HuH-7.5 (cell line): ENCODE measurements at places on chromosomes 16 and 17.

GRCh38 chr16:2092256-2092620 lies 43.5 kb downstream of the PKD1 start:
- no peak for DNase-seq

GRCh38 chr17:33371377-33371776 lies 78.3 kb upstream of the ASIC2 start:
- DNase-seq = no peak

- DNase-seq = no peak
Measured at GRCh38 chr17:20084621-20085282, 75.6 kb downstream of the SPECC1 start.

DNA sequence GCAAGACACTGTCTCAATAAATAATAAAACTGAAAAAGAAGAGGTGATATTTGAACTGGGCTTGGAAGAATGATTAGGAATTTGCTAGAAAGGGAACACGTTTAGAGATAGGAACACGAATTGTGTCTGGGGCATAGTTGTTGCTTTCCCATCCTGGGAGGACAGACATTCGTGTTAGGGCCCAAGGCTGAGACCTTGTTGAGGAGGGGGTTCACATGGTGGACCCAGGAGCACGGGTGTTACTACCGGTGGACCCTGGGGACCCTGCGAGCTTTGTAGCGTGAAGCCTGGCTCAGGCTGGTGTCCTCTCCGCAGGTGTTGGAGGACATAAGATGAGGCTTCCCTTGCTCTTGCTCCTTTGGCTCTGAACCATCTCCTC lies 1.2 kb downstream of the ACSF3 start:
- DNase-seq = no peak

GRCh38 chr16:1158456-1159324 lies 5.8 kb downstream of the CACNA1H start:
- no peak for DNase-seq

- DNase-seq = no peak
Measured at GRCh38 chr16:81276323-81276722, 37.8 kb downstream of the BCO1 start.

- no peak for DNase-seq
Measured at GRCh38 chr16:10584981-10585438, 4.6 kb upstream of the EMP2 start.

- DNase-seq = no peak
Measured at GRCh38 chr17:42585353-42585752, 7.8 kb upstream of the PSMC3IP start.

DNA sequence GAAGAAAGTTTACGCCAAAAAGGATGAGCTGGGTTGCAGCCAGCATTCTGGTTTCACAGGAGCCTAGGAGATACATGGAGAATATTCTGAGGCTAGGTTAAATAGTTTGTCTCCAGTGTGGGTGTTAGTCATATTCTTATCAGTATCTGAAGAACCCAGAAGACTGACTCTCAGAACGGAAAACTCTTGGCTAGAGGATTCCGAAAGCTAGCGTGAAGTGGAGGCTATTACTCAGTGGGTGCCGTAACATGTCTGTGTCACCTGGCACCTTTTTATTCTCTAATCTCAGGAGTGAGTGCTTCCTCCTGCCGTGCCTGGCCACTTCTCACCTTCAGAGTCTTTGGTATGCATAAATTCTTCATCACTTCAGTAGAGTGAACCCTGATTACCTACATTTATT lies 199.5 kb downstream of the WWOX start:
- no peak for DNase-seq

DNA sequence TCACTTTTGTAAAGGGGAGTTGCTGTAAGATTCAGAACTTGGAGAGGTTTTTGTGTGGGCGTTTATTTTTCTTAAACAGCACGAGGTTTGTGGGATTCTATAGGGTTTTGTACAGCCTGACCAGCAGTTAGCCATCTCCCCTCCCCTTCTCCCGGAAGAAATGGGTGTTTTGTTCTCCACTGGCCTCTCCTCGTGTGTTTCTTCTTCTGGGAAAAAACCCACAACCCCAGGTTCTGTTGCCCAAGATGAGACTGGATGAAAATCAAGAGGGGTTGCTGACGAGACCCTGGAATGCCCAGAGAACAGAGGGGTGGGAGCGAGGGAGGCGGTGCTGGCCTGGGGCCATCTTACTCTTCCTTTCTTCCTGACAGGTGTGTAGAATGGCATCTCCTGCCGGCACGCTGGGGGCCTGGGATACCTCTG lies 186.1 kb downstream of the MSI2 start:
- DNase-seq = no peak

DNA sequence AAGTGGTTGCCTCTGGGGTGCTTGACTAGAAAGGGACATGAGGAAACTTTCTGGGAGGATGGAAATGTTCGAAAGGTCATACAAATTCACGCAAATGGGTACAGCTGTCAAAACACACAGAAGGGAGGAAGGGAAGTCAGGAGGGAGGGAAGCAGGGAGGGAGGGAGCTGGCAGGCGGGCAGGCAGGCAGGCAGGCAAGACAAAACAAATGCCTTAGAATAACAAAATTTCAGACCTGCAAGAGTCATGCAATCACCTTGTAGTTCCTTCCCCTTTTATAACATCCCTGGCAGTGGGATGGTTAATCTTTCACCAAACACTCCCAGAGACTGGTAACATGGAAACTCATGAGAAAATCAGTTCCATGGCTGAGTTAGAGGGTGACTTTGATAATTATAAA lies 189.2 kb downstream of the STX8 start:
- no peak for DNase-seq

DNA sequence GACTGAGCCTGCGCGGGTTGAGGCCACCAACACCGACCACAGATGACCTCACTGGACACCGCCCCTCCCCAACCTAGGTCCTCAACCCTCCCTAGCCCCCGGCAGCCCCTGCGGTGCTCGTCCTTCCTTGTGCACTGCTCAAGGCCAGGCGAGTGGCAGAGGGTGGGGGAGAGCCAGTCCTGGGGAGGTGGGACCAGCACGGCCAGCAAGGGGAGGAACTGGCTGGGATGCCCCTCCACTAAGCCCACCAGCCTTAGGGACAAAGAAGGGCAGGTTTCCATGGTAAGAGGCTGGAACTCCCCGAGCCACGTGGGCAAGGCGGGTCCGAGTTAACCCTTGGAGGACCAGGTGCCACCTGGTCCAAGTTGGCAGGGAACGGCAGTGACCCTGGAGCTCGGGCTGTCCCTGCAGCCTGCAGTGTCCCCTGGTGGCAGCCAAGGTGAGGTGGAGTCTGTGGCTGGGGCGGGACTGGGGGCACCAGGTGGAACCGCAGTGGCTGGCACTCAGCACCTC lies 9.2 kb downstream of the FSCN2 start:
- peak; percentile 85 for DNase-seq

DNA sequence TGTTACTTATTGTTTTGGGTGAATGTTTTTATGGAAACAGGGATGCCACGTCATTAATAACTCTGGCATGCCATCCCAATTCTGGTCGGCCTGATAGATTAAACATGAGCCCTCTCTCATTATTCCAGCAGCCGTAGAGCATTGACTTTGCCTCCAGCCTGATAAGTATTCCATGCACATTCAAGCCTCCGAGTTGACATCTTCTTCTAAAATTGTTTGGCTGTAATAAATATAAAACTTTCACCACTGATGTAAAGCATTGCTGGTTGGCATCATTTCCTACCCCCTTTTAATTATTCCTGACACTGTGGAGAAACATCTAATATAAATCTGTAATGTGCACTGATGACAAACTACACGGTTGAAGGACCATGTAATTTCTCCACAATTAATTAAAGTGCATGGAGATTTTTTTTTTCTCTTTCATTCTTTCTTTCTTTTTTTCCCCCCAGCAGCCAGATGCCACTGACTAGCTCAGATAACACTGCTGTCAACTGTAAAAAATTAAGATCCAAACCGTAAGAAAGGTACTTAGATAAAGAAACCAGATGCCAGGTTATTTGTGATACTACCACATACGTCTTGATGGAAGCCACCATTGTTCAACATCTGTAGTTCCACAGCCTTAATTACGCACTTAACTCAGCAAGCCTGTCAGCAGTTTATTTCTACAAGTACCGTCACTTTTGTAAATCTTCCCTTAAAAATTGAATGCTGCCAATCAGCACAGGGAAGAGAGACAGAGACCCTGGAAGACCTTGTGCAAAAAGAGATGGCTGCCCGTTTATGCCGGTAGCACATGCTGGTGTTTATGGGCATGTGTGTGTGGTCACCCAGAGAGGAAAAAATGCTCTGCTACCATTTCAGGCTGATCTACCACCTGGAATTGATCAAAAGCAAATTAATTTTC lies 237.7 kb downstream of the IRX3 start:
- DNase-seq = no peak

DNA sequence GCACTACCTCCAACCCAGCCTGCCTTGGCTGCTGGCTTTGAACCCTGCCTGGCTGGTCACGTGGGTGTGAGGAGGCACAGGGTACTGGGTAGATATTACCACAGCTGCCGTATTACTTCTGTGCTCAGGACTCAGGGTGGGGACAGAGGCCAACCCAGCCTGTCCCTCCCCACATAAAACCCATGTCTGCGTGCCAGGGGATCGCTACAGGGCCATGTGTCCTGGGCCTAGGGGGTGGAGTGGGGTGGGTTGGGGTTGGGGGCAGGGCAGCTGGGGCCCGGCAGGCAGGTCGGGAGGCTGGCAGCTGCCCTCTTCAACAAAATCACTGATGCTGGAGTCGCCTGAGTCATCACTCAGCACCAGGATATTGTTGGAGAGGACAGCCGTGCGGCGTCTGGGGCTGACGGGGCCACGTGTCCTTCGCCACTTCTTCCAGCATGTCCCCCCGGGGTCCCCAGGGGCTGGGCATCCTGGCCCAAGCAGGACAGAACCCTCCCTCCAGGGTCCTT lies 39.7 kb upstream of the PVALEF start:
- DNase-seq = no peak

DNA sequence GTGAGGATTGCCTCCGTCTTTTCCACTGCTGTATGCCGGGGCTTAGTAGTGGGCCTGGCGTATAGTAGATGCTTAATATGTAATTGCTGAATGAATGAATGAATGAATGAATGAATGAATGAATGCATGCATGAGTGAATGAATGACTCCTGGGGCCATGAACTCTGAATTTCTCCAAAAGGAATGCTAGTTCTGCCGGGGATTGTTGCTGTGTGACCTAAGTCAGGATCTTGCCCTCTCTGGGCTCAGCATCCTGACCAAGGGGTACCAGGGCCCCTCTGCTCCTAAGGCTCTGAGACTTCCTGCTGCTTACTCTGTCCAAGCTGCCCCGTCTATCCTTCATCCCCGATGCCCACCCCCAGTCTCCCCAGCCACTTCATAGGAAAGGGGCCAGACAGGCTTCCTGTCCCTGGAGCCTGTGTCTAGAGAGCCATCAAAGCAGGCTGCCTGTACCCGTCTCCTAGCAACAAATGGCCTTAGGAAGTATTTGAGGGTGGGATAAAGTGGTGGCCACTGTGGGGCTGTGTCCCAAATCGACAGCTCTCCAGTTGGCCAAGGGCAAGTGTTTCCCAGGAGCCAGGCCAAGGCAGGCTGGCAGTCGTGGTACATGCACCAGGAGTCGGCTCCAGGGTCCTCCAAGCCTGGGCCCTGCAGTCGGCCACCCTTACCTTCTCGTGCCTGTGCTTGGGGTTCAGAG lies 11.6 kb upstream of the MPRIP start:
- no peak for DNase-seq

DNA sequence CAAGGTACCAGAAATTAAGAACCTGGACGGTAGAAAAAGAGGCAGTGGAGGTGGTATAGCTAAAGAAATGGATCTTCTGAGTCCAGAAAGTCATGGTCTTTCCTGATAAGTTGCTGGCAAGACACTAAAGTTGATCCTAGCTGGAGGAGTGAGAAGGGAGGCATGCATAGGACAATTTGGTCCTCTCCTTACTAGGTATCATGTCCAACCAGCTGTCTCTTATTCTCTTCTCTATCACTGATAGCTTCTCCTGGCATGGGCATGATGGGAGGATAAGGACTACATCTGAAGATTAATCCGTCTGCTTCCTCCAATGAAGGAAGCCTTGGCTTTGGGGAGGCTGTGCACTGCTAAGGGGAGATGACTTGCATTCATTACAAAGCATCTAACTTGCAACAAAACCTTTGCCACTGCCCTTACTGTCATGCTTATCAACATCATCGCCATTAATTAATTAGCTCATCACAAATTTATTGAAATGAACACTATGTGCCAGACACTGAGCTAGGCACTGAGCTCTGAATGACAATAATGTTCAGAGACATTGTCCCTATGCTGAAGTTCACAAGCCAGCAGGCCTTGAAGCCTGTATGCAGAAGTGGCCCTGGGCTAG lies 3.1 kb upstream of the FAM117A start:
- no peak for DNase-seq

GRCh38 chr16:88608076-88608475 lies 30.3 kb upstream of the IL17C start:
- DNase-seq = no peak

DNA sequence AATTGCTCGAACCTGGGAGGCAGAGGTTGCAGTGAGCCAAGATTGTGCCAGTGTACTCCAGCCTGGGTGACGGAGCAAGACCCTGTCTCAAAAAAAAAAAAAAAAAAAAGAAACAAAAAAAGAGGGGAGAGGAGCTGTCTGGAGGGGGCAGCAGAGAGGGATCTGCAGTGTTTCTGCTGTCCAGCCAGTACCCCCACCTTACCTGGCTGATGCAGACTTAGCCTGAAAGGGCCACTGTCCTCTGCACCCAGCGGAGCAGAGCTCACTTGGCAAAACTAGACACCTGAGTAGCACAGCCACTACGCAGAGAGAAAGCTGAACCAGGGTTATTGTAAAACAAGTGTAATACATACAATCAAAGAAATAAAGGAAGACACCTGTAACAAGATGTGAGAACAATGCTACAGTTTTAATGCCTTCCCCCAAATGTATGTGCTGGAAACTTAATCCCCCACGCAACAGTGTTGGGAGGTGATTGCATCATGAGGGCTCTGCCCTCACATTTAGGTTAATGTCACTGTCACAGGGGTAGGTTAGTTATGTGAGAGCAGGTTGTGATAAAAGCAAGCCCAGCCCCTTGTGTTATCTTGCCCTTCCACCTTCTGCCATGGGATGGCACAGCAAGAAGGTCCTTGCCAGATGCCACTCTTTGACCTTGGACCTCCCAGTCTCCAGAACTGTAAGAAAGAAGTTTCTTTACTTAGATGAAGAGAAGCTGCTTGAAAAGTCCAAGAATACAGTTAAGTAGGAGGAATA lies 211.2 kb downstream of the RPTOR start:
- DNase-seq = peak; percentile 43
